ENCODE measurements at places on chromosomes 6 and 20.
A peak's percentile ranks its signal among the peaks of the same experiment; 100 is the strongest.

DNA sequence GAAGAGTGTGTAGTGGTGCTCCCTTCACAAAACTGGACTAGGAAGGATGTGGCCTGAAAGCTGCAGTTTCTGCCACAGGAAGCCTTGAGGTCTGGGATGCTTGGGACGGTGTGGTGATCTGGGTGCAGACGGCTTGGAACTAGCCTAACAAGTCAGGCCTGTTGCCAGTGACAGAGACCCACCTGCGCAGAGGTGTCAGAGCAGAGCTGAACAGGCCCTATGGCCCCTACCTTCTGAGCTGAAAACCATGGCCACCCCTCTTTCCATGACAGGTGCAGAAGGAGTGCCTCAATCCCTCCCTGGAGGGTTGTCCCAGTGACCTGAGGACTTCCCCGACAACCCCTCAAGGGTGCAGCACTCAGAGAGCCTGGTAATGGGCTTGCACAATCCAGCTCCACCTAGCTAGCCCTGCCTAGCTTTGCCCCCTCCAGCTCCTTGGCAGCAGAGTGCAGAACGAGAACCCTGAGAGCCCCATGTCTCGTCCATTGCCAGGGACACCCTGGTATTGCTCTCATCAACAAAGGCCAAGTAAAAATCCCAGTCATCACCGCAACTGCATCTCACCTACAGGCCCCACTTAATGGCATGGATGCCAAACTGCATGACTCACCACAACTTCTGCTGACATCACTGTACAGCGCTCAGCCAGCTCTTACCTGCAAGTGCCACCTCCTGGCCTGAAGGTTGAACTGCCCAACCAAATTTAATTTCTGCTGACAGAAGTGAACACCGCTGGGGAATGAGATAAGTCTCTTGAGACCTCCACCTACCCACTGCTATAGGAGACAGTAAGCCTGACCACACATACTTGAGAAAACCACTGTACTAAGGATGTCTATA lies 563.1 kb downstream of the TFAP2A start:
- no peak for DNase-seq

- DNase-seq = peak; percentile 66
These were observed 4.5 kb upstream of the SPDEF start for GRCh38 chr6:34560366-34561226.

- no peak for DNase-seq
These were observed 395.3 kb downstream of the TBC1D32 start for GRCh38 chr6:120938876-120939472.

DNA sequence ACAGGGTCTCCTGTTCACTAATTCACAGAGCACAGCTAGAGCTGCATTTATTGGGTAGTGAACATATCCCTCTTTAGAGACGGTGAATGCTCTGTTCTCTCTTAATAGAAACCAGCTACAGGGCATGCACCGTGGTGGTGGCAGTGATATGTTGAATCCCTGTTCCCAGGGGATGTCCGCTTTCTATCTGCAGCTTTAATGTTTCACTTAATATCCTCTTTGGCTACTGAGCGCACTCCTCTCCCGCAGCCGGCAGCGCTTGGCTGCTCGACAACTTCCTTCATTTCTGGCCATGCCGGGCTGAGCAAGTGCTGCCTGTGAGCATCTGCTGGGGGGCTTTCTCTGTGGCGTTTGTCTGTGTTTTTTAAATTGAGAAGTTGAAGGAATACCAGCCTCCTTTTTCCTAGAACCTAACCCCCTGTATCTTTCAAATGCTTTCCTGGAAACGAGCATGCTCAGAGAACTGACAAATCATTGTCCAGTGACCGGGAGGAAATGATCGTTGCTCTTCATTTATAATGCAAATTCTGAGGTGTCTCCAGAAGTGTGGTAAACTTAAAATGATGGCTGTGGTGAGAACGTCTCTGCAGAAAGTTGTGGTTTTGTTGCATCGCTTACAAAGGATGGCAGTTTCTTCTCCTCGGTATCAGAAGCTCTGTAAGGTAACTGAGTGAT lies 297.9 kb downstream of the UTRN start:
- no peak for DNase-seq

GRCh38 chr6:43170417-43170930 lies 595 bp upstream of the SRF start:
- DNase-seq = peak; percentile 82

GRCh38 chr6:54515013-54515412 lies 206.8 kb downstream of the TINAG start:
- DNase-seq = peak; percentile 57

- no peak for DNase-seq
These were observed 594.6 kb downstream of the COL12A1 start for GRCh38 chr6:74611220-74611619.

- peak; percentile 56 for DNase-seq
These were observed 32.2 kb upstream of the CHD6 start for GRCh38 chr20:41650231-41650948.

- DNase-seq = no peak
These were observed 515.0 kb downstream of the KIF16B start for GRCh38 chr20:16058268-16058667.

DNA sequence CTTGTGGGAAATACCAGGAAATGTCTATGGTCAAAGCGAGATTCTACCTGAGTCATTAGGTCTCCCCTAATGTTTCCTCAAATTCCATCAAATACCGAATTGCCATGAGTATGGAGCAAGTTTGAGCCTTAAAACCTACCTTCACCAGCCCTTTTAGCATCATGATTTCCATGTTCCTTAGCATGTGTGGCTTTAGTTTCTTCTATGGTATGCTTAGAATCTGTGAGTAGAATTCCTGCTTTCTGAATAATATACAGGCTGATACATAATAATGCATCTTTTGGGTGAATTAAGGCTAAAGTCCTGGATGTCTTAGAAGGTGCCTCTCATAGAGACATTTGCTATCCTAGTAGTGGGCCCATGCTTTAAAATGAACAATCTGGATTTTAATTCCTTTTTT lies 32.0 kb downstream of the TSPYL4 start:
- no peak for DNase-seq

- no peak for DNase-seq
These were observed 47.3 kb upstream of the STXBP5 start for GRCh38 chr6:147156799-147157382.

GRCh38 chr20:61424011-61424627 lies 172.1 kb downstream of the CDH4 start:
- no peak for DNase-seq

DNA sequence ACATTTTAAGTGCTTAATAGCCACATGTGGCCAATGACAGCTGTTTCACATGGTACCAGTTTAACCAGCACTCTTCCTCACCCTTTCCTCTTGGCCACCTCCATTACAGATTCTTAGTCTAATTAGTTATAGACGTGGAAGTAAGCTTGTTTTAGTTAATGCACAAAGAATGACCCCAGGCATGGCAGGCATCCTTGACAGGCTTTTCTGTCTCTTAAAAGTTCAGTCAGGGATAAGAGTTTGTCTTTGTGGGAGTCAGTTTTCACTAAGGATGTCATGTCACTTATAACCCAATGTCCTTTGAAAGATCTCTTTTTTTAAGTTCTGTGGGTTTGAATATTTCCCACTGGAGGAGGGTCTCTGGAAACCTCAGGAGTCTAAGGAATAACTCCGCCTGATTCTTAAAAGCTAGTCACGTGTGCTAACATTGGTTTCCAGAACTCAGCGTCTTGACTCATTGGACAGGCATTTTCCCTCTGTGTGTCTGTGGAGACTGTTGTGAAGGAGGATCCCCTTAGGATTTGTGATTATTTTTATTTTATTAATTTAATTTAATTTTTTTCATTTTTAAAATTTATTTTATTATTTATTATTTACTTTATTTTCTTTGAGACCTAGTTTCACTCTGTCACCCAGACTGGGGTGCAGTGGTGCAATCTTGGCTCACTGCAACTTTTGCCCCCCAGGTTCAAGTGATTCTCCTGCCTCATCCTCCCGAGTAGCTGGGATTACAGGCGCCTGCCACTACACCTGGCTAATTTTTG lies 171.4 kb downstream of the ZFAND3 start:
- DNase-seq = no peak

DNA sequence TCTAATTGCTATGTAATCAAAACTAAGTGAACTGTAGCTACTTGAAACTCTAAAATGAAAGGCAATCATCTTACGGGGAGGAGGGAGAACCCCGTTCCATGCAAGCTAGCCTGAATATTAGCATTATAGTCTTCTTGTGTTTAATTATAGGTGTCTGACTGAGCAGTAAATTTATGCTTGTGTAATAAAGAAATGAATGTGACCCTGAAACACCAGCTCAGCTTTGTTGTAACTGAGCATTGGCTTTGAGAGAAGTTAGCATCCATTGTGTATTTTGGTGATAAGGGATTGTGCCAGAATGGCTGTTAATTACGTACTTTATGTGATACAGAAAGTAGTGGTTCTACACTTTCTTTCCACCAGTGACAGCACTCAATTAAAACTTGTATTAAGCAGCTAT lies 86.9 kb downstream of the QKI start:
- DNase-seq = no peak

- no peak for DNase-seq
These were observed 24.6 kb downstream of the JAG1 start for GRCh38 chr20:10649080-10649796.

DNA sequence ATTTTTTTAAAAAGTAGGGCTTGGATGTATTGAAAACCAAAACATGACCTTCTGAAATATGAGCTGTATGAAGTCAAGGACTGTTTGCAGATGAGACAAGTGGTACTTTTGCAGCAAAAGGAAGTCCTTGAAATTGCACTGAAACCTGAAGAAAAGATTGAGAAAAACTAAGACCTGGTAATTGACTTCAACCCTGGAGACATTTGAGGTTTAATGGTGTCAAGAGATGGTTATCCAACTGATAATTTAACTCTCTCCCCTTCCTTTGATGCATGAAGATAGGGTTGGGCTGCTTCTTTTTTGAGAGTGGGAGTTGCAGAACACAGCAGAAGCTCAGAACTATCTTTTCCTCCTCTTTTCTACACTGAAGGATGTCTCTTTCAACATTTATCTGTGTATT lies 180.9 kb upstream of the DTNBP1 start:
- no peak for DNase-seq

- no peak for DNase-seq
These were observed 94.4 kb downstream of the RNASET2 start for GRCh38 chr6:166861961-166862286.

- DNase-seq = no peak
These were observed 30.7 kb downstream of the HUS1B start for GRCh38 chr6:626236-626635.

GRCh38 chr6:142444376-142444775 lies 142.6 kb downstream of the ADGRG6 start:
- no peak for DNase-seq

GRCh38 chr20:19903168-19903811 lies 113.9 kb upstream of the NAA20 start:
- DNase-seq = no peak

GRCh38 chr6:69865126-69865525 lies 1.2 kb upstream of the COL19A1 start:
- no peak for DNase-seq

- no peak for DNase-seq
These were observed 342.2 kb downstream of the CDH26 start for GRCh38 chr20:60300374-60300773.

DNA sequence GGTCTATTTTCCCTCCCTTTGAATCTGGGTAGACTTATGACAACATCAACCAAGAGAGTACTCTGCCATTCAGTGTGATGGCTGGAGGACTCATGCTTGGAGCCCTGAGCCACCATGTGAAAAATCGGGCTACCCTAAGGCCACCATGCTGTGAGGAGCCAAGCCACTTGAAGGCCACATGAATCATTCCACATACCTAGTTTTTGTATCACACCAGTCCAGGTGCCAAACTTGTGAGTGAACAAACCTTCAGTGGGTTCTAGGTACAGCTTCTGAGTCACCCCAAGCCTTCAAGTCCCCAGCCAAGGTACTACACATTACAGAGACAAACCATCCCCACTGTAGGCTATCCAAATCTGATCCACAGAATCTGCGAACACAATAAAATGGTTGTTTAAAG lies 37.4 kb upstream of the E2F3 start:
- DNase-seq = no peak

- DNase-seq = no peak
These were observed 87.0 kb downstream of the HIVEP2 start for GRCh38 chr6:142857796-142858555.

DNA sequence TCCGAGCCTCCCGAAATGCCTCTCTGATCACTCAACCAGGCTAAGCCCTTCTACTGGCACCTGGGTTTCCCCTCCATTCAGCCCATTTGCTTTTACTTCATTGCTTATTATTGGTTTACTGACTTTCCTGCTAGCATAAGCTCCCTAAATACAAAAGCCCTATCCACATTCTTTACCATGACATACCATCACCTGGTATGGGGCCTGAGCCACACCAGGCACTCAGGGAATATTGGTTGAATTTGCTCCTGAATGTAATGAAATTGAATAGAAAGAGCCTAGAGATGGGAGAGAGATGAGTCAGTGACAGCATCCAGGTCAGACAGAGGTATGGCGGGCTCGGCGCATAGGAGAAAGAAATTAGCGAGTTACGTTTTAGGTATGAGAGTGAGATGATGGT lies 120.0 kb downstream of the CD164 start:
- DNase-seq = no peak

GRCh38 chr6:57423468-57423867 lies 106.0 kb downstream of the PRIM2 start:
- DNase-seq = no peak

- no peak for DNase-seq
These were observed 123.3 kb downstream of the QRSL1 start for GRCh38 chr6:106752641-106753040.

DNA sequence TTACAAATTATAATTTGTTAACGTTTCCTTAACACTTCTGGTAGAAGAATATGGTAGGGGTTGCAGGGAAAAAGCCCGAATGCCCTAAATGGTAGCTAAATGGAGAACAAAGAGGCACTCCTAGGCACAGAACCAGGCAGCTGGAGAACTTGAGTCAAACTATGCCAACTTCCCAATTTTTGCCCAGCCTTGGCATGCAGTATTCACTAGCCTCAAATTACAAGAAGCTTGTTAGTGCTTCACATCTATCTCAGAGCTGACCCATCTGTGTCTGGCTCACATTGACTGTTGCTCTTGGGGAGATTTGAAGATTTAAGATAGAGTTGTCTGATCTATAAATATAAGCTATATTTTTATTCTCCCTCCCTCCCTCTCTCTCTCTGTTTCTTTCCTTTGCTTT lies 19.4 kb upstream of the LRFN2 start:
- DNase-seq = no peak

DNA sequence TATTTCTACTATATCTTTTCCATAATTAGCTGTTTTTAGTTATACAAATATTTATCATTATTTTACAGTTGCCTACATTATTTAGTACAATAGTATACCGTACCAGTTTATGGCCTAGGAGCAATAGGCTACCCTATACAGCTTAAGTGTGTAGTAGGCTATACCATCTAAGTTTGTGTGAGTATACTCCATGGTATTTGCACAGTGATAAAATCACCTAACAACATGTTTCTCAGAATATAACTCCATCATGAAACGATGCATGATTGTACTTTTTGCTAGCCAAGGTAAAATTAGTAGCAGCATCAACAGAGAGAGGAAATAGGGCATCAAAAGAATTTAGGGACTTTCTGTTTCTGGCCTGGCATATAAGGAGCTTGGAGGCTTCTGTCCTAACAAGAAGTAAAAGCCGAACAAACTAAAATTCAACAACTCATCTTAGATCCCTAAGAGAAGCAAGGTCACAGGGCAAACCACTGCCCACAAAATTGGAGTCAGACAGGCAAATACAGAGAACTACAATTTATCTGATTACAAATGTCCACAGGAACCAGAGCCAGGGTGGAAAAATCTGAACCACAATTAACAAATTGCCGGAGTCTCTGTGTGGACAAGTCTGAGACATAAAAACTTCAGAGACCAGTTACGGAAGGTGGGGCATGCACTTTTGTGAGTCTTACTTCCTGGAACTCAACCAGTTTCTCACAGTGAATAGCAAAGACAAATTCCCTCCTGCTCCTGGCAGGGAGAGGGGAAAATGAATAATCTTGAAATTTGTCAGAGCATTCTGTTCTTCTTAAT lies 671.4 kb downstream of the RFPL4B start:
- DNase-seq = no peak
